NCI-H524 treated with DMSO at 0.1 percent for 48 hours (cell line): ENCODE measurements at places on chromosomes 12 and 14.

DNA sequence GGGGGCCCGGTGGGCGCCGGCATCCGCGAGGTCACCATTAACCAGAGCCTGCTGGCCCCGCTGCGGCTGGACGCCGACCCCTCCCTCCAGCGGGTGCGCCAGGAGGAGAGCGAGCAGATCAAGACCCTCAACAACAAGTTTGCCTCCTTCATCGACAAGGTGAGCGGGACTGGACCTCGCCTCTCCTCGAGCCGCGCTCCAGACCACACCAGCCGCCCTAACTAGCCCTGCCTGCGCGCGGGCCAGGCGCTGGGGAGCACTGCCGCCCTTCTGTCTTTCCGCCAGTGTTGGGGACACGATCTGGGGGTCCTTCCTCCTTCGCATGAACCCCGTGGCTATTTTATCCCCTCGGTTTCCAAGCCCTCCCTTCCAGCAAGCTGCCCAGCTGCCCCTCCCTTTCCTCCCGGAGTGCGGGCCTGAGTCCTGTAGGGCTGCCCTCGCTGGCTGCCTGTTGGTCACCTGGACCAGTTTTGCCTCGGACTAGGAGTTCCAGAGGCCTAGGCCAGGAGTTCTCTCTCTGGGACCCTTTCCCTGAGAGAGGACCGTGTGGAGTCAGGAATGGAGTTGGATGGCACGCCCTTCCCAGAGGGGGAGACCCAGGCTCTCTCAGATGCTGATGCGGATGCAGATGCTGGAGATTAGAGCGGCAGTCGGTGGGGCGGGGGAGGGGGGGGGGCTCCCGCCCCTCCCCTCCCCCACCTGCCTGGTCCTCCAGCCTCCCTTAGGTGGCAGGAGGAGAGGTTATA, 592 bp downstream of the KRT7 start:
- DNase-seq, result no peak

DNA sequence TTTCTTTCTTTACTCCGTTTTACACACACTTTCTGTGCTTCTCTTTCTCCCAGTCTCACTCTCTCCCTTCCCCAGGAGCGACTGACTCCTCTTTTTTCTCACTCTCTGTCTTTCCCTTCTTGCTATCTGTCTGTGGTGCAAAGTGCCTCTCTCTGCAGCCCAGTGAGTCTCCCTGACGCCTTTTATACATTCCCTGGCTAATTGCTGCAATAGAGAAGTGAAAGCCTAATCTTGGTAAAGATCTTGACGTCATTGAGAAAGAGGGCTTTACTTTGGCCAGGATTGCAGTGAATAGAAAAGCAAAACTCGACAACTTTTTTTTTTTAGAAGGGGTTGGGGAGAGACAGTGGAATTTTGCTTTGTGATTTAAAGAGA, 706 bp upstream of the DIO2 start:
- DNase-seq, result no peak

GRCh38 chr12:43453761-43454160, 98.2 kb downstream of the ADAMTS20 start:
- DNase-seq, result no peak

DNA sequence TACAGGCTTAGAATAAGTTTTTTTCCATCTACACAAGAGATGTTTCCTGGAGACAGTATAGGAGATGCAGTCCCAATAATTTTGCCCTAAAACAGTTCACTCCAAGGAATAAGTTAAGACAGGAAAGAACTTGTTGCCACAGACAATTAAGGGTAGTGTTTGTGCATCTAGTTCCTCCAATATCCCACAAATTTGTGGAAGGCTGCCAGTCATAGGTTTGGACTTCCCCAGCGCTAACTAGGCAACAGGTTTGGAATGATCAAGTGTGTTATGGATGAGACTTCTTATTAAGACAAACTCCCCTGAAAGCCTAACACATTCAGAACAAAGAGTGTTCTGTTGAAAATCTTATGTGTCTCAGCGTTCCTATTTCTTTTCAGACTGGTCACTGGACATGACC, 611.0 kb downstream of the CCER1 start:
- no peak for DNase-seq

- DNase-seq, result no peak
Measured at GRCh38 chr12:3129301-3130056, 52.3 kb downstream of the TSPAN9 start.

GRCh38 chr12:98998697-98999299, 353.7 kb downstream of the APAF1 start:
- DNase-seq, result no peak

DNA sequence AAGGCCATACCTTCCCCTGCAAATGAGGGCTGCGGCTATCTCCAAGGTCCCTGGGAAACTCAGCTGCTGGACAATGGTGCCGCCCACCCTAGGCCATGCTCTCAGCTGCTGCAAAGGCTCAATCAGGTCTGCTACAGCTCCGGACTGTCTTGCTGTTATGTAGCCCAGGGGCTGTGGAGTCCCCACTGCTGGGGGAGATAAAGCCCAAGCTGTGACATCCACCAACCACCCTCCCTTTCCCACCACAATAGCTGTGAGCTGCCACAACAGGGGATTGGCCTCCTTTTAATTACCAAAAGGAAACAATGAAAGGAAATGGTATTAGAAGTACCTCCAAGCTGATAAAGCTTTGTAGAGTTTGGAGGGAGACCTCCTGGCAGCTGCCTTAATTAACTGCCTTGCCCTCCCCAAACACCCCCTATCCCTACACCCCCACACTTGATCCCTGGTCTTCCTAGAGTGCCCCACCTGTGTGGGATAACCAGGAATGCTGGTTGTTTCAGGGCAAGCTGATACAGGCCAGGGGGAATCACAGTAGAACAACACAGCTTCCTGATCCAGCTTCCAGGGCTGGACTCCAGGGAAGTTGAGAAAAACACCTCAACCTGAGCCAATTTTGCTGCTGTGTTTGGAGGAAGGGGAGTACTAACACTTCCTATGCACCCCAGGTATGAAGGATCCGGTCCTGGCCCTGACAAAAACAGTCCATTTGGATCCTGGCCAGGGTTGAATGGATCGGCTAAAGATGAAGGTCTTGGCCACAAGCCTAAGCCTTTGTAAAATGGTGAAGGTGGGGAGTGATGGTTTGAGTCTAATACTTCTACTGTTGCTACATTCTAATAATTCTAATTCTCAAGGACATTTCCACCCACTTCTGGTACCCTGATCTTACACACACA, at the start of gene VWF:
Gene VWF, minus strand, starts transcription at position 260 of the 899 bp plus-strand sequence. CDS start 1,474 bp downstream, outside the sequence.
- DNase-seq, result no peak

- no peak for DNase-seq
Measured at GRCh38 chr14:96214793-96215192, 10.2 kb downstream of the BDKRB2 start.

DNA sequence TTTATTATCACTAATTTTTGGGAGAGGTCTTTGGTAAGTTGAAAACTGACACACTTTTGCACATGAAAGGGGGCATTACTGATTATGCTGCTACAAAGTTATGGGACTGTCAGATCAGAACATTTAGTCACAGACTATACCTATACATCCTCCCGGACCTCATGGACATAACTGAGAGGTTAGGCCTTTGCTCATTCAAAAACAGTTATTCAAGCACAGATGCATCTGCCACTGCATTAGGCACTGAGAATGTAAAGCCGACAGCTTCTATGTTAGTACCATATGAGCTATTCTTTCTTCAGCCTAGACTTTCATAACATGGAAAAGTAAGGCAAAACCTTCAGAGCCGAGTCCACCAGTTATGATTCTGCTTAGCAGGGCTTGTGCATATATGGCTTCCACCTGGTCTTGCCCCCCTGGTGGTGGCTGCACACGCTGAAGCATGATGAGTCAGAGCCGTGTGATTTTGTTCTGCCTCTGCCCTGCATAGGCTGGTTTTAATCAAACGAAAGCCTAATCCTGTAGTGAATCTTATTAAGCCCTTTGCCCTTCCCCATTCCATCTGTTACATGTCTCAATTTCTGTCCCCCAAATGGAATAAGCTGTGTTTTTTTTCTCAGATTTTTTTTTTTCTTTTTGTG, 21.8 kb upstream of the RNU6-8 start:
- DNase-seq, result peak; percentile 93

DNA sequence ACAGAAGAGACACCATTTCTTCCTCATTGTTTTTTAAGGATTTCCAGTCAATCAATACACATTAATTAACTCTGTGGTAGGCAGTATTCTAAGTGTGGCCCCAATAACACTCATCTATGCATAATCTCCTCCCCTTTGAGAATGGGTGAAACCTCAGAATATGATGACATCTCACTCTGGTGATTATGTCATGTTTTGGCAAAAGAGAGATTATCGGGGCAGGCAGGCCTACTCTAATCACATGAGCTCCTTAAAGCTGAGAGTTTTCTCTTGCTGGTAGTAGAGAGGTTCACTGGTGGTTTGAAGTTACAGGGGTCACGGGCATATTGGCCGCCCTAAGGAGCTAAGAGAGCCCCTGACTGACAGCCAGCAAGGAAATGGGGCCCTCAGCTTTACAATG, 7.1 kb upstream of the LGMN start:
- DNase-seq, result no peak

GRCh38 chr14:70664698-70665447, 23.2 kb downstream of the TTC9 start:
- no peak for DNase-seq

DNA sequence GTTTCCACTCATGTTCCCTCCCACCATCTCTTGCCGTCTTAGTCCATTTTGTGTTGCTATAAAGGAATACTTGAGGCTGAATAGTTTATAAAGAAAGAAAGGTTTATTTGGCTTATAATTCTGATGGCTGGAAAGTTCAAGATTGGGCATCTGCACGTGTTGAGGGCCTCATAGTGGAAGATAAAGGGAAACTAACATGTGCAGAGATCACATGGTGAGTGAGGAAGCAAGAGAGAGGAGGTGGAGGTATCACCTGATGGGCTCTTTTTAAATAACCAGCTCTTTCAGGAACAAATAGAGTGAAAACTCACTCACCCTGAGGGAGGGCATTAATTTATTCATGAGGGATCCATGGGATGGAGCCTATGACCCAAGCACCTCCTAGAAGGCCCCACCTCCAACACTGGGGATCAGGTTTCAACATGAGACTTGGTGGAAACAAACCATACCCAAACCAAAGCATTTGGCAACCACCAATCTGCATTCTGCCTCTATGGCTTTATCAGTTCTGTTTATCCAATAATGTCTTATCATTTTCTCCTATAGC, 29.5 kb downstream of the MYO1H start:
- DNase-seq, result no peak

DNA sequence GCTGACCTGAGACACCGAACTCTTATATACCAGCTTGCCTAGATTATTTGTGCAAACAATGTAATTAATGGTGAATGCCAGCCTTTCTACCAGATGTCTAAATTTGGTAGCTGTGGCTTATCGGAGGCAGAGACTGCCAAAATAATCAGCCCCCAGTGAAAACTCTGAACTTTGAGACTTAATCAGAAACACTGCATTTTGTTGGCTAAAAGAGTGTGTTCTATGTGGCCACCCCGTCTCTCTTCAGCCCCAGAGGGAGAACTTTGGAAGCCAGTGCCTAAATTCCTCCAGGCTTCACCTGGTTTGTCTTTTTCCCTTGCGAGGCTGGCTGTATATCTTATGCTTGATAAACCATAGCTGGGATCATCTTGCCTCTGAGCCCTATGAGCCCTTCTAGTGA, 90.1 kb downstream of the LMNTD1 start:
- no peak for DNase-seq

GRCh38 chr14:94054401-94054800, 26.6 kb downstream of the DDX24 start:
- no peak for DNase-seq

DNA sequence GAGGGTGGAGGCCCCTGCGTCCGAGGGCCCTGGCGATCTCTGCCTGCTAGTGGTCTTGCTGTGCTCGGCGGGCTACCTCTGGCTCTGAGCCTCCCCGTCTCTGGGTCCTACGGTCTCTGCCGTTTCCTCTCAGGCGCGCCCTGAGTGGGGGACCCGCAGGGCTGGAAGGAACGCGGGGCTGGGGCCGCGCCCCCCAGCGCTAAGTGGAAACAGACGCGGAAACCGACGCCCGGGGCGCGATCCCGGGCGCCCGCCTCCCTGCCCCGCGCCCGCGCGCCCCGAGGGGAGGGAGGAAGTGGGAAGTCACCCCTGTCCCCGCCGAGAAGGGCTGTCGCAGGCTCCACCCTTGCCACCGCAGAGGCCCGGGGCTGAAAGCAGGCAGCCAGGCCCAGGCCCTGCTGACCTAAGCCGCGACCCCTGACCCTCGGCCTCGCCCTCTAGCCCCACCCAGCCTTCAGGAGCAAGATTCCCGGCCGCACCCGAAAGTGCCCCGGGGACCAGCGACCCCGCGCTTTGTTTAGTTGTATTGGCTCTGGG, 831 bp downstream of the CRIP1 start:
- DNase-seq, result no peak

GRCh38 chr14:41607966-41608663, 1.4 kb downstream of the LRFN5 start:
- no peak for DNase-seq

DNA sequence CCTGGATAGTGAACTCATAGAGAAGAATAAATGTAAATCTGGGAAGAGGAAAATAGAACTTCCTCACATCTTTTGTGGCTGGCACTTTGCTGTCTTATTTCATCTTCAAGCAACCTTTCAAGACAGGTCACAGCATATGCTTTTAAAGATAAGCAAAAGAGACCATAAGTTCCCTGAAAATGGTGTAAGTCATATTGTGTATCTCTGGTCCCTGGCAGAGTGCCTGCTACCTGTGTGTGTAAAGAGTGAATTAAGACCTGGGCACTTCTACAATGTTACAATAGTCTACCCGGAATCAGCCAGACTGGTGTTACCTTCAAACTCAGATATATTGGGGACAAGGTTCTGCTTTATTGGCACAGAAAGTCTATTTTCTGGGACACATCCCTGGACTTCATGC, 168.8 kb downstream of the SLC2A13 start:
- no peak for DNase-seq

DNA sequence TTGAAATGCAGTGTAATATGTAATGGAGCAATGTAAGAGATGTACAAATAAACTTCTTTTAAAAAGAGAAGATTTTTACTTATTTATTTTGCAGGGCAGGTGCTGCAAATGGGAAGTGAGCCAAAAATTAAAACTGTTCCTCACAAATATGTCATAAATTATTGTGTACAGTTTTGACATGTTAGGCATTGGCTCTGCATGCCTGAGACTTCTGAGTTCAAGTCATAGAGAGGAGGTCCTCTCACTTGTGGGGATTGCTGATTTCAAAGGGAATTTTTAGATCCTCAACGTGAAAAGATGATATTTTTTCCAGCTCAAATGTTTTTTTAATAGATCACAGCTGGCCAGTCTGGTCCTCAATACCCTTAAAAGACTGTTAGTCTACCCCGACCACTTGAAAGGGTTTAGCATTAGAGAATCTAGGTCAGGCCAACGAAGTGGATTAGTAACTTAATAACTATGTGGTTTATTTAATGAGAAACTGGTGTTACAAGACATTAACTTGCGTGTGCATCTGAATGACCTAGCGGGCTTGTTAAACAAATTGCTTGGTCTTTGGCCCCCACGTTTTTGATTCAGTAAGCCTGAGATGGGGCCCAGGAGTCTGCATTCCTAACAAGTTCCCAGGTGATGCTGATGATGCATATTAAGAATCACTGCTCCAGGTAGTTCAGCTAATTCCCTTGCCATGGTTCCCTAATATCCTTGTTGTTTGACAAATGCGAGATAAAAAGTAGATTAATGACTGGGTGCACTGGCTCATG, 30.9 kb upstream of the WDR89 start:
- peak; percentile 100 for DNase-seq

GRCh38 chr12:119783787-119784186, 93.3 kb downstream of the CIT start:
- no peak for DNase-seq

- no peak for DNase-seq
Measured at GRCh38 chr14:21543521-21543960, 17.4 kb upstream of the SALL2 start.

- no peak for DNase-seq
Measured at GRCh38 chr12:29012673-29013072, 136.4 kb upstream of the FAR2 start.
